ENCODE measurements at places on chromosomes 2 and 18. TPM values are rescaled to one million over a fixed set of nuclear protein-coding genes. Genes with fewer than 3 reads are reported as not detected.

- H3K4me1 ChIP-seq: peaks cover 32% of the 10 kb centered on the region
- H3K4me3 ChIP-seq: no peak overlapping the region
- peaks cover 30% of the 10 kb centered on the region for H3K36me3 ChIP-seq
Measured at GRCh38 chr2:157304811-157305722, 20.6 kb downstream of the ERMN start.

Gene NDC80
- total RNA-seq: 2.2 TPM

GRCh38 chr2:143429932-143430679, 300.9 kb downstream of the ARHGAP15 start:
- no peak overlapping the region for H3K4me3 ChIP-seq
- no peaks in the 10 kb centered on the region for H3K27me3 ChIP-seq
- H3K36me3 ChIP-seq: no peaks in the 10 kb centered on the region
- H3K27ac ChIP-seq: no peak overlapping the region
- no peak for DNase-seq

Gene BCL11A
- 0.29 TPM for total RNA-seq

DNA sequence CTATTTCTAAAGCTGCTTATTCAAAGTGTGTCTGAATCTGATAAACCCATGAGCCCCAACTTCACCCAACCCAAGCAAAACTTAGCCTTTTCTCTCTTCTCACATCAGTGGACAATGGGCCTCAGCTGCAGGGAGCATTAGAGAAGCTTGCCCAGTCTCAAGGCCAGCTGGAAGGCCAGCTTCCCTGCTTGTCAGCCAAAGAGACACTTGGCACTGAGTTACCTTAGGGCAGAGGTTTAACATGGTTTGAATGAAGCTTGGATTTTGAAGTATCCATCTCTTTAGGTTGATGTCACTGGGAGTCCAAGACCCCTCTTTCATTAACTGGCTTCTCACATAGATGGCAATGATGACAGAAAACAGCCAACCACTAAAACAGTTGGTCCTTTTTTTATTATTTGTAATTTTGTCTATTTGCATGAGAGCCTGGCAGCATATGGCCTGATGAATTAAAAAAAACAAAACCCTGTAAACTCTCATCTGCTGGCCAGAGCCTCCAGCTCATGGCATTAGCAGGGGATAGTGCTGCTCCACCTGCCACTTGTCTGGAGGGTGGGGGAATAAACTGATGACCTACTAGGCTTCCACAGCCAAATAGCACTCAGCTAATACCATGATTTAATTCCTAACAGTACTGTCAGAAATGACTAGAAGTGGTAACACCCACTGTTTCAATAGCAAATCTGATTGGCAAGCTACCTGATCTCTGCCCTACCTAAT, 137.0 kb downstream of the UBE2E3 start:
- H3K4me3 ChIP-seq: no peak overlapping the region
- no peaks in the 10 kb centered on the region for H3K27me3 ChIP-seq
- no peaks in the 10 kb centered on the region for H3K4me1 ChIP-seq
- no peak overlapping the region for H3K27ac ChIP-seq
- DNase-seq: no peak

Gene IL37
- total RNA-seq: not detected

Gene ZNF804A
- total RNA-seq: not detected

GRCh38 chr2:134143568-134143967, 110.3 kb upstream of the MGAT5 start:
- no peak for DNase-seq
- peaks cover 15% of the 10 kb centered on the region for H3K4me1 ChIP-seq
- H3K36me3 ChIP-seq: no peaks in the 10 kb centered on the region
- no peak overlapping the region for H3K4me3 ChIP-seq

DNA sequence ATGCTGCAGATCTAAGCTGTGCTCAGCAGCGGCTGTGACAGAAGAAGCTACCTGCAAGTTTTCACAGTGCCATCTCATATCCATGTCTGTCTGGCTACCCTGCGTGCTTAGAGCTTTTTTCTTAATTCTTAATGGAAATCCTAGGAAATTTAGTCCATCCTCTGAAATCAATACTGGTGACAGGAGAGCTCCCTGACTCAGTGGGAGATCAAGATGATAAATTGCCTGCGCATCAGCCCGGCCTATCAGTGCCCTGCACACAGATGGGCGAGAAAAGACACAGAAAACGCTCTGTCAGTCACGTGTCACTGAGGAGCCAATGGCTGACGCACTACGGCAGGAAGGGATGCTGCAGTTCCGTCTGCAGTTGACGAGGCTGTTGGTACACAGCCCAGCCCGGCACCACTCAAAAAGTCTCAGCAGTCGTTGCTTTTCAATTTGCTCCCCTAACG, 819.6 kb upstream of the FSHR start:
- no peaks in the 10 kb centered on the region for H3K4me1 ChIP-seq
- H3K27me3 ChIP-seq: no peaks in the 10 kb centered on the region
- no peaks in the 10 kb centered on the region for H3K36me3 ChIP-seq
- no peak overlapping the region for H3K4me3 ChIP-seq
- DNase-seq: no peak
- H3K27ac ChIP-seq: no peak overlapping the region

Gene TWSG1
- total RNA-seq: 88.7 TPM

Gene LYPD6B
- total RNA-seq: 2.9 TPM

Gene FBXO15
- 0.36 TPM for total RNA-seq

Gene STARD6
- not detected for total RNA-seq

Gene OXER1
- not detected for total RNA-seq

Gene AMER3
- total RNA-seq: not detected

DNA sequence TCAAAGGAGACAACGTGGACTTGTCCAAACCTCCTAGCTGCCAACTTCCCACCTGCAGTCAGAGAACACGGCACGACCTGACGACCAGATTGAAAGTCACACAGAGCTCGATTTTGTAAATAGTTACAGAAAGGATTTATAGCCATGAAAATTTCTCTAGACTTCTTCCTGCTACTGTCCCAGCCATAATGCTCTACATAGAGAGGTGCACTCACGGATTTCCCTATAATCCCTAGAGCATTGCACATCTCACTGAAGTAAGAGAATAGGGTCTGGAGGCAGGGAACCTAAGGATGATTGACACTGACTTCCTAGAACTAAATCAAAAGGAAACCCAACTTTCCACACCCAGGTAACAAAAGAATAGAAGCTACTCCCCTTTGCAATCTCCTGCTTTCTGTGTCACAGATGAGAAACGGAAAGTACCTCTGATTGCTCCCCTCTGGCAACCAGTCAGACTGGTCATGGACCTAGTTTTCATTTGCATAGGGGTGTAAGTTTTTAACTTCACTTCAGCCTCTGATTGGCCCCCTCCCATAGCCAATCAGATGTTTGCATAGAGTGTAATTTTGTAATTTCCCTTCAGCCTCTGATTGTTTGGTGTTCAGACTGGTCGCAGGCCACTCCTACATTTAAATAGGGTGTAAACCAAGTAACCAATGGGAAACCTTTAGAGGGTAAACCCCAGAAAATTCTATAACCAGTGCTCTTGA, 58.6 kb upstream of the FBXO11 start:
- H3K4me1 ChIP-seq: no peaks in the 10 kb centered on the region
- no peak for DNase-seq
- no peak overlapping the region for H3K27ac ChIP-seq
- H3K36me3 ChIP-seq: no peaks in the 10 kb centered on the region
- H3K4me3 ChIP-seq: no peak overlapping the region
- H3K27me3 ChIP-seq: no peaks in the 10 kb centered on the region

Gene BOK
- 41.3 TPM for total RNA-seq

DNA sequence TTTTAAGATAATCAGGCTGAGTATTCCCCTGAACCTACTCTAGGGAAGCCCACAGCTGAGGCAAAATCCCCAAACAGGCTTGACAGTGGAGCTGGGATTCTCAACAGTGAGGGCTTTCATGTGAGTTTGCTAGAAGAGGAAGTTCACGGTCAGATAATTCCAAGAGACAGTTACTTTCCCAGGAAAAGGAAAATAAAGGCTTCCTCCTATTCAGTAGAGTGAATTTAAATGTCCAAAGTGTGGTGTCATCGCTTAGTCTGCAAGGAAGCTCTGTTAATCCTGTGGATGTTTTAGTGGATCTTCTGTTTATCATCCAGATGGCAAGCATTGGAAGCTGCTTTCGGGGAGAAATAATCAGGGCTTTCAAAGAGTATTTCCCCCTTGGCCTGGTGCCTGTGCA, 119.8 kb downstream of the RPIA start:
- H3K27me3 ChIP-seq: no peaks in the 10 kb centered on the region
- no peak overlapping the region for H3K4me3 ChIP-seq
- no peak for DNase-seq
- H3K4me1 ChIP-seq: no peaks in the 10 kb centered on the region
- H3K36me3 ChIP-seq: no peaks in the 10 kb centered on the region

- no peak overlapping the region for H3K4me3 ChIP-seq
- no peaks in the 10 kb centered on the region for H3K36me3 ChIP-seq
- DNase-seq: no peak
- no peak overlapping the region for H3K27ac ChIP-seq
- H3K4me1 ChIP-seq: no peaks in the 10 kb centered on the region
- H3K27me3 ChIP-seq: no peaks in the 10 kb centered on the region
Measured at GRCh38 chr2:144774809-144775208, 254.9 kb upstream of the ZEB2 start.

GRCh38 chr18:58758046-58758445, 86.8 kb downstream of the MALT1 start:
- H3K36me3 ChIP-seq: no peaks in the 10 kb centered on the region
- H3K4me3 ChIP-seq: no peak overlapping the region
- DNase-seq: no peak
- peaks cover 5% of the 10 kb centered on the region for H3K27me3 ChIP-seq
- no peak overlapping the region for H3K27ac ChIP-seq
- peaks cover 17% of the 10 kb centered on the region for H3K4me1 ChIP-seq

- DNase-seq: no peak
Measured at GRCh38 chr2:134676960-134677359, 41.8 kb downstream of the TMEM163 start.

Gene DSEL
- 157 TPM for total RNA-seq

DNA sequence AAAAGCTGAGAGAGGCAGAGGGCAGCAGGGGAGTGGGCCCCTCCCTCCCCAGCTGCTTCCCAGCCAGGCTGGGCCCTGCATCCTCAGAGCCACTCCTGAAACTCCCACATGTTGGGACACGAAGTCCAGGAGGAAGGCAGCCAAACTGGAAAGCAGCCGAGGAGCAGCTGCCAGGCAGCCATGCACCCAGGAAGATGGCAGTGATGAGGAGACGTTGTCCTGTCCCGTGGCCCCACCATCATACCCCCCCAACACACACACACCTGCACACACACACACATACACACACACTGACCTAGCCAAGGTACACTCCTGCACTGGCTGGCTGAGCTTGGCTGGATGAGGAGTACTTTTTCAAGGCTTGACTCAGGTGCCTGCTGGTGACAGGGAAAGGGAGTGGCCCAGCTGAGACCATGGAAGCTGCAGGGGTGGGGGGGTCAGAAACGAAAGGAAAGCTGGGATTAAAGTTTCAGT, 106.0 kb downstream of the CYP26B1 start:
- H3K27ac ChIP-seq: no peak overlapping the region
- DNase-seq: no peak
- H3K4me1 ChIP-seq: no peaks in the 10 kb centered on the region
- H3K36me3 ChIP-seq: no peaks in the 10 kb centered on the region

GRCh38 chr2:979069-979928, 28.6 kb downstream of the SNTG2 start:
- no peaks in the 10 kb centered on the region for H3K4me1 ChIP-seq
- H3K27me3 ChIP-seq: no peaks in the 10 kb centered on the region
- H3K36me3 ChIP-seq: no peaks in the 10 kb centered on the region
- no peak for DNase-seq
- H3K4me3 ChIP-seq: no peak overlapping the region

Gene ITM2C
- total RNA-seq: 63.7 TPM
